ENCODE measurements at places on chromosomes 12 and 14.
A peak's percentile ranks its signal among the peaks of the same experiment; 100 is the strongest.

- no peak for DNase-seq
Observed at GRCh38 chr12:96422192-96422591, 22.0 kb upstream of the CDK17 start.

DNA sequence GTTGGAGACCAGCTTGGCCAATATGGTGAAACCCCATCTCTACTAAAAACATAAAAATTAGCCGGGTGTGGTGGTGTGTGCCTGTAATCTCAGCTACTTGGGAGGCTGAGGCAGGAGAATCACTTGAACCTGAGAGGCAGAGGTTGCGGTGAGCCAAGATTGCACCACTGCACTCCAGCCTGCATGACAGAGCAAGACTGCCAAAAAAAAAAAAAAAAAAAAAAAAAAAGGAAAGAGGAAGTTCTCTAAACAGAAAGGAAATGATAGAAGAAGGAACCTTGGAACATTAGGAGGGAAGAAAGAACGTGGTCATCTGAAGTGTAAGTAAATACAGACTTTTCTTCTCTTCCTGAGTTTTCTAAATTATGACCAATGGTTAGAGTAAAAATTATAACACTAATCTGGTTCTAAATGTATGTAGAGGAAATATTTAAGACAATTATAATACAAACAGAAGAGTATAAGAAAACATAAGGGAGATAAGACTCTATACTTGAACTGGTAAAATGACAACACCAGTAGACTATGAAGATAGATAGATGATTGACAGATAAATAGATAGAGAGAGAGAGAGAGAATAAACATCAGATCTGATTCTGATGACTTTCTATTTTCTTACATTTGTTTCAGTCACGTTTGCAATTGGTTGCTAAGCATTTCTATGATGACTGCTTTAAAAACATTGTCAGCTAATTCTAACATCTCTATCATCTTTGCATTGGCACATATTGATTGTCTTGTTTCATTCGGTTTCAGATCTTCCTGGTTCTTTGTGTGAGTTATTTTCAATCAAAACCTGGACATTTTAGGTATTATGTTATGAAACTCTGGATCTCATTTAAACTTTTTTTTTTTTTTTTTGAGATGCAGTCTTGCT is 12.9 kb upstream of the CORO1C start:
- no peak for DNase-seq

GRCh38 chr12:49671031-49671765 is 36.0 kb downstream of the FMNL3 start:
- no peak for DNase-seq

DNA sequence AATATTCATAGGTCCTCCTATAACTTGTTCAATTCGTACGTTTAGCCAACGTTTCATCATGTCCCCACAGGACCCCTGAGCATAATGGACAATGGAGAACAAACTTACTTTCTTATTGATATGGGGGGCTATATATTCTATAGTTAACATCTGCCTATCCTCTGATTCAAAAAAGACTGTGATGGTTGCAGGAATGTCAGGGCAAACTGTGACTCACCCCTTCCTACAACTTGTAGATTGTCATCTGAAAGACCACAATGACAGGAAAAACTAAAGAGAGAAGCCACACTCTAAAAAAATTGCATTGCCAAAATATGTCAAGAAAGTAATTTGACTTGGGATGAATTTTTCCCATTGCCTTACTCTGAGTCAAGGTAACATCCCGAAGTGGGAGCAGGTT is 50.8 kb downstream of the CATSPERB start:
- no peak for DNase-seq

DNA sequence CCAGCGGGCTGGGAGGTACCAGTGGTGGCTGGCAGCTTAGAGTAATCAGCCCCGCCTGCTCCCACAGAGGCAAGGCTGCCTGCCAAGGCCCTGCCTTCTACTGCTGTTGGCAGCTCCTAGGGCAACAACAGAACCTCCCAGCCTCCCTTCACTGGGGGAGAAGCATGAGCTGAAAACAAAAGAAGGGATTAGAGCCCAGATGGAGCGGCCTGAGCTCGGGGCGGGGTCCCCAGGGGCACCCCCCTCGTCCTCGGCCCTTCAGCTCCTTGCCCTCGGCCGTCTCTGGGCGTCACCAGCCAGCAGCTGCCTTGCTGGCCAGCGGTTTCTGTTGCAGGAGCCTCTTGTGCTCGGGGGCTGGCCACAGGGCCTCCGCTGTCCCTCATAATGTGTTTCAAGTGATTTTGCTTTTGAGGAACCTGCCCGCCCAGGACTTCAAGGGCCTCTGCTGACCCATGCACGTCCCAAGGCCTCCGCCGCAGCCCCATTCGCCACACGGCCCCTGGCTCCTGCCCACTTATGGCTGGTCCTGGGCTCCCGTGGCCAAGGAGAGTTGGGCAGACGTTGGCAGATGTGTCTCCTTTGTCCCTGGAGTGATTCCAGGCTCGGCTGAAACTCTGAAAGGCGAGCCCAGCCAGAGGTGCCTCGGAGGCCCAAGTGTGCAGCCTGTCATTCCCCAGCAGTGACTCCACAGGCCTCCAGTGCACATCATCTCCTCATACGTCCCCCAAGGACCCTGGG is 49.7 kb downstream of the PSMA6 start:
- DNase-seq: peak; percentile 95

DNA sequence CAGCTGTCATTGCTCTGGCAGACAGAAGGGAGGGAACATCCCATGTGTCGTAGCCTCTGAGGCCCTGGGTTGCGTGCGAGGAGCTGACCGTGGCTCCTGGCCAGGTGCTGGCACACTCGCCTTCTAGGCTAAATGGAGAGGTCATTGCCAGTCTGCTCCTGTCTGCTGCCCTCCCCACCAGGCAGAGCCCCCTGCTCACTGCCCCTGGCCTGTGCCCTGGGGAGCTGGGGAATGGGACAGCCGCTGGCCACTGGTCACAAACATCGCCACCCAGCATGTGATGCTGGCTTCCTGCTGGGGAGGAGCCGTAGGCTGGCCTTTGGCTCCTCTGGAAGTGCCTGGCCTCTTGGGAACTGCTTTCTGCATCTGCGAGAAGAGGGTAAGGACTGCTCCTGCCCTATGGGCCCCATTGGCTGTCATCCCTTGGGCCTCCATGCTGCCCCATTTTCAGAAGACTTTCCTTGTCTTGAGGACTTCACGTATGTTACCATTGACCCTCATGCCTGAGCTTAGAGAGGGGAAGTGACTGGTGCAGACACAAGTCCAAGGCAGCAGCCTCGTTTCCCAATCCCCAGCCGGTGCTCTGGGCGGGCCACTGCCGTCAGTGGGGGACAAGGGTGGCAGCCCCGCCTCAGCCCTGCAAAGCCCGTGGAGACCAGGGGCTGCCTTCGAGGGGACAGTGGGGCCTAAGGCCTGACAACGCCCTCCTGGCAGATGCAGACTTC is 2.0 kb upstream of the TNFAIP2 start:
- peak; percentile 74 for DNase-seq

- no peak for DNase-seq
Observed at GRCh38 chr12:49295082-49295936, at the start of gene PRPH. PRPH (plus strand) TSS chr12:49295147; CDS start chr12:49295201, 54 bp downstream.

DNA sequence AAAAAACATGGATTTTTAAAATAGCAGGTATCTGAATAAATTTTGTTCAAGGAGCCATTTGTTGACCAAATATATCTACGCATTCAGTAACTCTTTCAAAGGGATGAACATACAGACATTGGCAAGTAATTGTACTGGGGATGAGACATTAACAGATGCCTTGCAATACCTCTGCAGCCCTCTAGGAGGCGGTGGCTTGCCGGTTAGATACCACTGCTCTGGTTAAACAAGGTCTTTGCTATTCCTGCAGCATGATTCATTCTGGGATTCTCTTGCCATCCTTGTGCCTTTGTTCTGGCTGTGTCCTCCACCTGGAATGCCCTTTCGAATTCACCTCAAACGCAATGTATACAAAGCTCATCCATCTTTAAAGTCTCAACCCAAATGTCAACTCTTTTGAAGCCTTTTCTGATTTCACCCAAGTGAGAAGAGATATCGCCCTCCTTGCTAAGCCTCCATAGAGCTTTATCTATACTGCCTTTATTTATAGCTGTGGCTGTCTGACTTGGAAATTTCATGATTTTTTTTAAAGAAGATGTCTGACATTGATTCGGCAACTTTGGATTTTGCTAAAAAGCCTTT is 131.0 kb upstream of the SRRM4 start:
- DNase-seq: no peak

DNA sequence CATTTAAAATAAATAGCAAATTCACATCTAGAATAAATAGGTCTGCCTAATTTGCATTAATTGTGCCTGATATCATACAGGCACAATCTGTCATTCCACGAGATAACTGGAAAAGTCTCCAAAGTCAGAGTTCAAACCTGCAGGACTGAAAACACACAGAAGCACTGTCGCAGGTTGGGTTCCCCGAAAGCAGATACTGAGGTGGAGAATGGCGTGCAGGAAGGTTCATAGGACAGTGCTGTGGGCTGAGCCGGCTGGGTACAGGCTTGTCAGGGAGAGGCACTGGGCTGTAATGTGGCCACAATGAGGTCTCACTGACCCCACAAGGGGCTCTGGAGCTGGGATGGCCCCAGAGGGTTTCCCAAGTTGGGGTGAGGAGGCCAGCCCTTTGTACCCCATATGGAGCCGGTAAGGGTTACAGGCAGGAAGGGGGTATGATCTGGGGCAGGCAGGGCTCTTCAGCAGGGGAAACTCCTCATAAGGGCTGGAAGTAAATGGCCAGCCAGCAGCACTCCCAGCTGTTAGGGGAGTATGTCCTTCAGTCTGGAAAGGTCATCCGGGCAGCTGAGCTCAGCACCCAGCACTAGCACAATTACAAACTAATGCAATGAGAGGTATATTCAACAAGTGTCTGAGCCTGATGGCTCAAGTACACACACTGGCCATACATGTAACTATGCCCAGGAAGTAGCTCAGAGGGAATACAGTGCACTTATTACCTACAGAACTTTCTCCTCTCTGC is 68.5 kb downstream of the NT5DC3 start:
- no peak for DNase-seq

DNA sequence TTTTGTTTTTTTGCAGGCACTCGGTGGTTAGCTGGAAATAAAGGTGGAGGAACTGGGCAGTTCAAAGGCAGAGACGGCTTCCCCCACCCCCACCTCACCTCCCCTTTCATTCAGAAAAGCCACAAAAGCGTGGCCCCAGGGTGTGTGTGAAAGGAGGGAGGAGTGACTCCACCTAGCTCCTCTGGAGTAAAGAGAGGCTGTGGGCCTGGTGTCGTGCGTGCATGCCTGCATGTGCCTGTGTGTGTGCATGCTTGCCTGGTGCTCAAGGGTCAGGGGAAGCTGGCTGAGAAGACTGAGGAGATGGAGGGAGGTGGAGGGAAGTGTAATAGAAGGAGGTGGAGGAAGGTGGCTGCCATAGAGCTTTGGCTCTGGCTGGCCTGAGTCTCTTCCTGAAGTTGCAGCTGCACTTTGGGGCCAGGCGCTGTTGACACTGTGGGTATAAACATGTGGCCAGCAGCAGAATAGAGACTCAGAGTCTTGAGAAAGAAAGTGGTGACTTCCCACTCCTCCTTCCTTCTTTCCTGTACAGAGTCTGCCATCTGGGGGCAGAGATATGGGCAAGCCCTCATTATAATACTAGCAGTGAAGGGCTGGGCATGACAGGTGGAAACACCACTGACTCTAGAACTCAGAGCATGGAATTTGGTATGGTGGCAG is 36.9 kb upstream of the SINHCAF start:
- DNase-seq: no peak

GRCh38 chr12:40693207-40693821 is 1.1 kb downstream of the CNTN1 start:
- DNase-seq: no peak

DNA sequence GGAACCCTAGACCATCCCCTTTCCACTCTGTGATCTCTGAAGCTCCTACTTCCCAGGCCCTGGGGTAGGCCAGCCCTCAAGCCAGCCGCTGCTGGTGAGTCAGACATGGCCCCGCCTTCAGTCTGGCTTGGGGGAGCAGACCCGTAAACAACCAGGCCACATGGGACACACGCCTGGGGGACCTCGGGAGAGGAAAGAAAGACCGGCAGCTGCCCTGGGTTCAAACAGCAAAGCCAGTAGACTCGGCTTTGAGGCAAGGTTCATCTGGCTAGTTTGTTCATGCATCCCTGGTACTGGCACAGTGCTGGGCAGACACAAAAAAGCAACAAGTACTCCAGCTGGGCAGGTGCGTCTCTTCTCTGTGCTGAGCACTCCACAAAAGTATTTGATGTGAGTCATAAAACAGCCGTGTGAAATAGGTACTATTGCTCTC is 101.9 kb downstream of the SETD3 start:
- no peak for DNase-seq

DNA sequence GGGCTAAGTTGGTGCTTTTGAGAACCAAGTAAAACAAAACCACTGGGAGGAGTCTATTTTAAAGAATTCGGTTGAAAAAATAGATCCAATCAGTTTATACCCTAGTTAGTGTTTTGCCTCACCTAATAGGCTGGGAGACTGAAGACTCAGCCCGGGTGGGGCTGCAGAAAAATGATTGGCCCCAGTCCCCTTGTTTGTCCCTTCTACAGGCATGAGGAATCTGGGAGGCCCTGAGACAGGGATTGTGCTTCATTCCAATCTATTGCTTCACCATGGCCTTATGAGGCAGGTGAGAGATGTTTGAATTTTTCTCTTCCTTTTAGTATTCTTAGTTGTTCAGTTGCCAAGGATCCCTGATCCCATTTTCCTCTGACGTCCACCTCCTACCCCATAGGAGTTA is 1.8 kb upstream of the RAB5B start:
- no peak for DNase-seq

DNA sequence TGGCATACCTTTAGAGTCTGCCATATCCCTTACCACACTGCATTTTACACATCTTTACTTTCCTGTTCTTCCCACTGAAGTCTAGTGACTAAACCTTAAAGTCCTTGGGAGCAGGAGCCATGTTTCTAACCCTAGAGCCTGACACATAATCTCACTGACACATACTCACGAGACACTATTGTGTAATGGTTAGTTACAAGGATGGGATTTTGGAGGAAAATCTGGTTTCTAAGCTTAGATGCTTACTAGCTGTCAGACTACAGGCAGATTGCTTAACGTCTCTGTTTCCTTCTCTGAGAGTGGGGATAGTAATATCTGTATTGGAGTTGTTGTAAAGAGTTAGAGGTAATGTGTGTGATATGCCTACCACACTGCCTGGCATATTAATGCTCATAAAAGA is 6.2 kb upstream of the DYRK4 start:
- DNase-seq: no peak

- no peak for DNase-seq
Observed at GRCh38 chr12:71566655-71567054, 97.0 kb downstream of the ZFC3H1 start.

GRCh38 chr12:50749459-50749882 is 14.4 kb upstream of the ATF1 start:
- no peak for DNase-seq
